ENCODE measurements at places on chromosomes 12 and 14. TPM values are rescaled to one million over a fixed set of nuclear protein-coding genes. Genes with fewer than 3 reads are reported as not detected.

DNA sequence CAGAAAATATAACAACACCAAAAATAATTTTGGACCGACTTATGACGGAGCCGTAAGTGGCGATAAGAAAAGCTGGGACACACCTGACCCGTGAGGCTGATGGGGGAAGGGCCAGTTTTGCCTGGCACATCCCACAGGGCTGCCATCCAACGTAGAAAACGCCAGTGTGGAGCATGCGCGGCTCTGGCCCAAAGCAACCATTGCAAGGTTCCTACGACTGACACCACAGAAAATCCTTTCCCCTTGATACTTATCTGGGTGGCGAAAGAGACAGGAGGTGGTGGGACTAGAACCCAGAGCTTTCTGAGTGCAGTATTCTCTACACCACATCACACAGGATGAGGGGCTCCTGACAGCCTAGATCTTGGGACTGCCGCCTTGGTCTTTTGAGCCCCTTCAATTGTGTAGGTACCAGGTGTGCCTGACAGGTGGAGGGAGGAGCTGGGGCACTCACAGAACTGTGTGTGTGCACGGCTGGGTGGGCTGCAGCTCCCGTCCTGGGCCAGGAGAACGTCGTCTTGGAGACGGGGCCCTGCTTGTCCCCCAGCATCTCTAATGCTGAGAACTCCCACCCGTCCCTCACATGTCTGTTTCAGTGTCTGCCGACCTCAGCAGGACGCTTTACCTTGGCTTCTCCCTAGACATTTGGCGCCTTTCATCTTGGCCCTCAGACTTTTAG lies 17.4 kb upstream of the CACNA2D4 start:
- no peak for DNase-seq

DNA sequence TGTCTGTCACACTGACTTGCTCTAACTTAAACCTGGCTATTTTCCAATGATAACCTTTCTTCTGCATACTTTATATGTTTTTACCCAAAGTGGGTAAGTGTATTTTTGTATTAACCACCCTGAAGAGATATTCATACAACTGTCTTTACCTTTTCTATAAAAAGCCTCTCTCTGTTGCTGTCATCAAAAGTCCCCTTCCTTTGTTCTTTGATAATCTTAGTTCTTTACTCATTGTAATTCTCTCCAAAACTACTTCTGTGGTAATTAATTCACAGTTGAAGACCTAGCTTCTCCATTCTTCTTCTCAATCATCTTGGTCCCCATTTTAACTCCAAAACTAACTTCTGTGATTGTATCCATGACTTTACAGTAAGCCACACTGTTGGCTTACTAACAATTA lies 479.7 kb upstream of the MGAT4C start:
- no peak for DNase-seq

- DNase-seq = peak; percentile 26
Measured at GRCh38 chr14:59918824-59919569, 947 bp upstream of the LRRC9 start.

GRCh38 chr12:22118238-22118790 lies 72.3 kb downstream of the CMAS start:
- no peak for DNase-seq

GRCh38 chr14:81440041-81440440 lies 39.9 kb upstream of the STON2 start:
- no peak for DNase-seq

DNA sequence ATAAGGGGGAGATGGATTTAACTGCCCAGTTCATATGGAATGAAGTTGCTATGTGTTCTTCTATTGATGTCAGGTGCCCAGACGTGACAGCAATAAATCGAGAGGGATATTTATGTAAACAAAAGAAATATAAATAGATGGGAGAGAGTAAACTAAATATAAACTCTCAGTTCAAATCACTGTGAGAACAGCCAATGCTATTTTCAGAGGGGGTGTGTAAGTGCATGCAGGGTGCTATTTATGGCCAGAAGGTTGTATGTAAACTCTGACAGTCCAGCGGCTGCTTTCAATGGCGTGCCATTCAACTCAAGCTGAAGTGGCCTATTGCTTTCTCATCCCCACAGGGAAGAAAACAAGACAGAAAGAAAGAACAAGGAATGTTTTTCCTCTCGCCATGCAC lies 127.2 kb downstream of the KCNA5 start:
- DNase-seq = no peak

DNA sequence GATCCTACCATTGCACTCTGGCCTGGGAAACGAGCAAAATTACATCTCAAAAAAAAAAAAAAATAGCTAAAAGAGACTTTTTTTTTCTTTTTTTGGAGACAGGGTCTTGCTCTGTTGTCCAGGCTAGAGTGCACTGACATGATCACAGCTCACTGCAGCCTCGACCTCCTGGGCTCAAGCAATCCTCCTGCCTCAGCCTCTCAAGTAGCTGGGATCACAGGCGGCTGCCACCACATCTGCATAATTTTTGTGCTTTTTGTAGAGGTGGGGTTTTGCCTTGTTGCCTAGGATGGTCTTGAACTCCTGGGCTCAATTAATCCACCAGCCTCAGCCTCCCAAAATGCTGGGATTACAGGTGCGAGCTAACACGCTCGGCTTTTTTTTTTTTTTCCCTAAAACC lies 11.3 kb downstream of the RALGAPA1 start:
- no peak for DNase-seq

- DNase-seq = no peak
Measured at GRCh38 chr12:118334241-118334640, 38.5 kb downstream of the TAOK3 start.

GRCh38 chr12:122040579-122041386 lies 19.1 kb downstream of the BCL7A start:
- no peak for DNase-seq

GRCh38 chr12:103387385-103387784 lies 108.4 kb downstream of the C12orf42 start:
- no peak for DNase-seq

GRCh38 chr12:68833508-68833907 lies 25.5 kb downstream of the MDM2 start:
- DNase-seq = no peak

KRT78 gene
- total RNA-seq = not detected

OR4N5 gene
- not detected for total RNA-seq

RPGRIP1 gene
- 0.47 TPM for total RNA-seq

ATL1 gene
- total RNA-seq = 0.64 TPM

TMEM19 gene
- 14.1 TPM for total RNA-seq

BTBD6 gene
- 56.7 TPM for total RNA-seq

TAS2R19 gene
- 3.1 TPM for total RNA-seq

Data from CD4-positive, alpha-beta memory T cell (primary cell).